ENCODE measurements at places on chromosomes 2 and 18.

DNA sequence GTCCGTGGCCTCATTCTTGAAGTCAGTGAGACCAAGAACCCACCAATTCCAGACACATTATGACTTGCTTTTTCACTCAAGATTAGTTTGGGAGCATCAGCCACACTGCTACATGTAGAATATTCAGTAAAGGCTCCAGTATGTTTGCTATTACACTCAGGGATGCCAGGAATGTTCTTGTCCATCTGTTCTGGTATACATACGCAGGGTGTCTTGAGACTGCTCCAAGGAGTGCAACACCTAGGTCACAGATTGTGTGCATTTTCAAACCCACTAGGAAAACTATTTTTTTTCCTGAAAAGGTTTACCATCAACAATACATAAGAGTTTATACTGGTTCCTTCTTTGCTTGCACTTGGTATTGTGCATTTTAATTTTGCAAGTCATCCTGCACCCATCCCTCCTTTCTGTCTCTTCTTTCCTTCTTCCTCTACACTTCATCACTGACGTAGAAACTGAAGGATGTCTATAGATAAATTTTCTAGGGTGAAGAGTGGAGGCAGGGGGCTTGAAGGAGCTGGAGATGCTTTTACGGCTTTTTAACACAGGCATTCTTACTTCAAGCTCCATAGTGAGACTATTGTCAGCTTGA, 35.3 kb upstream of the MAP2 start:
- DNase-seq = no peak

DNA sequence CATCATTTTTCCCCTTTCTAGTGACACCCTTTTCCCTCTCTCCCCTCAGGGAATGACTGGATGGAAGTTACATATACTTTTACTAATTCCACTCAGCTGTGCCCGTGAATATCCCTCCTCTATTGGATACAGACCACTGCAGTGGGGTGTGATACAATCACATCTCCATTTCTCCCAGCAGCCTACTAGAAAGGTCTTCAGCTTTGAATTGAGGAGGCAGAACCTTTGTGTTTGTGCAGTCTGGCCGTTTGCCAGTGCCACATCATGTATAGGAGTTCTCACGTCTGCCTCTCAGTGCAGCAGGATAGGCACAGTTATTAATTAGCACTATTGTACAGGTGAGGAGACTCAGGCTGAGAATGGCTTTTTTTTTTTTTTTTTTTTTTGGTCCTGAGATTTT, 16.4 kb downstream of the TNFRSF11A start:
- no peak for DNase-seq

- no peak for DNase-seq
These were observed 461.9 kb upstream of the HS6ST1 start for GRCh38 chr2:128780434-128781080.

GRCh38 chr2:215556979-215557378, 121.1 kb upstream of the FN1 start:
- DNase-seq = no peak

GRCh38 chr18:46253498-46253897, 149.3 kb downstream of the HAUS1 start:
- no peak for DNase-seq

DNA sequence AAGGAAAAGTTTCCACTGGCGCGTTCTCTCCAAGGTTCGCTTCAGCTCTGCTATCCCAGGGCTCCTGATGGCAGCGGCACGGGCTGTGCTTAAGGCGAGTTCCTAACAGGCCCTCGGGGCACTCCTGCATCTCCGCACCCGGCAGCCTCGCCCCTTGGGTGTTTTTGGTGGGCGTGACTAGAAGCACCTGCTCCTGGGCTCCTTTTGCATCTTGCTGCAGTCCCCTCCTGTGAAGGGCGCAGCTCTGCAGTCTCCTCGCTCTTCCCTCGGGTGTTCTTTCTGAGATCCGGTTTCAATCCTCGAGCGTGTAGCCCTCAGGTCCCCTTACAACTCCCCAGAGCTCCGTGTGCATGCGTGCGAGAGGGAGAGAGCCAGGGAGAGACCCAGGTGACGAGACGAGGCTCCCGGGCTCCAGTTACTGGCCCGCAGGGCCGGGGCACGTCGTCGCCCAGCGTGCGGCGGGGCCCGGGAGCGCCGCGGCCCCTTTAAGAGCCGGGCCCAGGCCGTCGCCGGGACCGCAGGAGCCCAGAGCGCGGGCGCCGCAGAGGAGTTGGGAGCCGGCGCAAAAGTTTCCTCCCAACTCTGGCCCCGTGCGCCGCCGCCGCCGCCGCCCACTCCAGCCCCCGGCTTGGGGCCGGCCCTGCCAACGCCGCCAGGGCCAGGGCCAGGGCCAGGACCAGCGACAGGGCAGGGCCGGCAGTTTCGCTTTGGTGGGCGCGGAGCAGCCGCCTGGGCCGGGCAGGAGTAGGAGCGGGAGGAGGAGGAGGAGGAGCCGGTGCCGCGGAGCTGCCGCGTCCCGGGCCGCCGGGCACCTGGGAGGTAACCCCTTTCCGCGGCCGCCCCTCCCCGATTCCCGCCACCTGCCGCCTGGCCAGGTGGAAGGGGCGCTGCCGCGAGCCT, at the start of gene PARD3B:
PARD3B (plus strand) TSS at position 515 of the 900 bp plus-strand sequence. CDS start 525 bp downstream, outside the sequence.
- peak; percentile 74 for DNase-seq

GRCh38 chr18:27144672-27145071, 40.4 kb downstream of the CHST9 start:
- no peak for DNase-seq

DNA sequence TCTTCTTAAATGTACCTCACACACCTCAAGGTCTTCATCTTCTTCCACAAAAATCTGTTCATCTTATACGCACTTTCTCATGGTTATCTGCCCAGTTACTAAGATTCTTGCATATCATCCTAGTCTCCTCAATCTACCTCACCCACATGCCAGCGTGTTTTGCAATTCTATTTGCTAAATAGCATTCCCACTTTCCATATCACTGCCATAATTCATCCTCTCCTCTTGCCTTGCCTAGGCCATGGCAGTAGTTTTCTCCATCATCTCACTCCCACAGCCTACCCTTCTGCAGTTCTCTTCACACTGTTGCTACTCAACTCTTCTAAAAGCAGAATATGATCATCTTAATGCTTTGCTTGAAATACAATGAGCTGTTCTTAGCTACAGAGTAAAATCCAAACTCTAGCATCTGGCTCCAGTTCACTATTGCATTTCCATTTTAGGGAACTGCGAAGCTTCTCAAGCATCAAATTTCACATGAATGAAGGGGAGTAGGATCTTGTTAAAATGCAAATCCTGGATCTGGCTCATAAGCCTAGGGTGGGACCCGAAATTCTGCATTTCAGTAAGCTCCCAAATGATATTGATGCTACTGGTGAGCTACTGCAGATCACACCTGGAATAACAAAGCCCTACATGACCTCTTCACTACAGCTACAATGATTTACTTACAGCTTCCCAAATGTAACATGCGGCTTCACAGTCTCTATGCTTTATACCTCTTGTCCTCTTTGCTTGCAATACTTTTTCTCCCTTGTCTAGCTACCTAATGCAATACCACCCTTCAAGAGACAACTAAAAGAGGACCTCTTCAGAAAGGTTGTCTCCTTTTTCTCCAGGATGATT, 293.9 kb downstream of the SATB2 start:
- DNase-seq = no peak

DNA sequence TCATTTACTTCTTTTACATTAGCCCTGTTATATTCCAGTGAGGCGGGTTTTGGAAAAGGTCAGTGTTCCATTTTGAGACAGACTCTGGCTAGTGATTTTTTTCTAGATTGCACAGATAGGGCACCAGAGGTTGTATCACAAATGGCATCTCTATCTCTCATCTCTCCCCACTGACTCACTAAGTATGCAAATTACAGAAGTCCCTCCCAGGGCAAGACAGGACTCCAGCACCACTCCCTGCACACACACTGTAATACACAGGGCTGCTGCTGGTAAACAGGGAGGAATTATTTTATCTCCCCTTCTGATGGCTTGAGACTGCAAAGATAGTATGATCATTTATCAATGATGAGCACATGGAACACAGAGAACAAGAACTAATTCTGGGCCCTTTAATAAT, 46.2 kb downstream of the AKAIN1 start:
- DNase-seq = no peak

- DNase-seq = no peak
These were observed 371.6 kb upstream of the CHST9 start for GRCh38 chr18:27556741-27557140.

DNA sequence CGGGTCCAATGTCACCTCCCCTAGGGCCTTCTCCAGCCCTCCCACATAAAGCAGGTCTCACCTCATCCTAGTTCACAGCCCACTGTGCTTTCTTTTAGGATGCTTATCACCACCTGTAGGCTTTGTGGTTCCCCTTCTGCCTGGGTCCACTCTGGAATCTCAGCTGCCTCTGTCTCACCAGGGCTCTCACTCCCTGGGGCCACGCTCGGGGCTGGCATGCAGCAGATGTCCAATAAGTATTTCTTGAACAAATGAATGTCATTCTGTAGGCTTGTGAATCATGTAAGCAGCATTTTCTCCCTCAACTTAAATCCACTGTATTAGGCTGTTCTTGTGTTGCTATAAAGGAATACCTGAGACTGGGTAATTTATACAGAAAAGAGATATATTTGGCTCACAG, 4.3 kb upstream of the SH3BP4 start:
- DNase-seq = no peak

- no peak for DNase-seq
These were observed 38.4 kb upstream of the BIN1 start for GRCh38 chr2:127145280-127145895.

DNA sequence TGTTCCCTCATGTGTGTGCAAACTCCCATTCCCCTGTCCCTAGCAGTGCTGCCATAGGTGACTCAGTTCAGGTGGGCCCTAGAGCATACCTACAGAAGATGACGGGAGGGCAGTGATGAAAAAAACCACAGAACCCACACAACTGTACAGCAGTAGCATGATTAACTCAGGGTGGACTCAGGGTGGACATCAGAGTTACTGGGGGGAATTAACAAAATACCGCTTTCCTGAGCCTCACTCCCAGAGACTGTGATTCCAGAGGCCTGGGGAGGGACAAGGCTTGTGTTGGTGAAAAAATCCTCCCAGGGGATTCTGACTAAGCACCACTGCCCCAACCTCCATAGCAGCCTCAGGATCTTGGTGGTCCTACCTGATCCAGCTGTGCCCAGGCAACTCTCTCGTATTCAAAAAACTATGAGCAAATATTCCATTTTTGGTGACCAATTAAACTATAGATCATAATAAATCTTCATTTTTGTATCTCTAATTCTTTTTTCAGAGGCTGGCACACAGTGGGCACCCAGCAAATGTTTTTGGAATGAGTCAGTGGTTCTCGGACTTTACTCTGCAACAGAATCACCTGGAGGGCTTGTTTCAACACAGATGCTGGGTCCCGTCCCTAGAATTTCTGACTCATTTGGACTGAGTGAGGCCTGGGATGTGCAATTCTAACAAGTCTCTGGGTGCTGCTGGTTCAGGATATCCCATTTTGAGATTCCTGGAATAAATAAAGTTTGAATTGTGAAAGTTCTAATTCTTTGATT, 84.1 kb upstream of the NABP1 start:
- no peak for DNase-seq

- DNase-seq = no peak
These were observed 38.4 kb downstream of the C1QL2 start for GRCh38 chr2:119119999-119120756.

DNA sequence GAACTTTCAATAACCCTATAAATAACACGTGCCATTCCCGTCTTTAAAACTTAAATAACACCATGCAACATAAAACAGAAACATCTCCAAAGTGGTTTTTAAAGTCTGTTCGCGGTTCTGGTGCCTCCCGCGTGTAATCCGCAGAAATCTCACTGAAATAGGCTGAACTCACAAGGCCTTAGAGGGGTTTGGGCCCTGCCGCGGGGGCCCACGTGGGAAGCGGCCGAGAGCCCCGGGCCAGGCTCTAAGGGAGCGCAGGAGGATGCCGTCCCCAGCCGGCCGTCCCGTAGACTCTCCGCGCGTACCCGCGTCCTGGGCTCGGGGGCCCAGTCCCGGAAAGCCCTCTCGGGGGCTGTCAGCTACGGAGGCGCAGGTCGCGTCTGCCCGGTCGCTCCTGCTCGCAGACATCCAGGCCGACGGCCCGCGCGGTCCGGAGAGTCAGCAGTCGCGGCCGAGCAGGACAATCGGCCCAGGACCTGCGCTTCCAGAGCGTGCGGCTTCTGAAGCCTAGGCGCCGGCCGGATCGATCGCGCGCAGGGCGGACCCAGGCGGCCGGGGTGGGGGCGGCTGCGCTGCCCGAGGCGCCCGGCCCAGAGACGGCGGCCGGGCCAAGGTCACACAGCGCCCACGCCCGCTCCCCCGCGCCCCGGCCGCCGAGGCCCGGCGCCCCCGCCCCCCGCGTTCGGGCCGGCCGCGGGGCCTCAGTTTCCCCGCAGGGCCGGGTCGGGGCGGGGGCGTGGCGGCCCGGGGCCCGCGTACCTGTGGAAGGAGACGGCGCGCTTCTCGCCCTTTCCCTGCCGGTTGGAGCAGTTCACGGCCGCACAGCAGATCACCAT, 558 bp downstream of the THAP4 start:
- peak; percentile 45 for DNase-seq

DNA sequence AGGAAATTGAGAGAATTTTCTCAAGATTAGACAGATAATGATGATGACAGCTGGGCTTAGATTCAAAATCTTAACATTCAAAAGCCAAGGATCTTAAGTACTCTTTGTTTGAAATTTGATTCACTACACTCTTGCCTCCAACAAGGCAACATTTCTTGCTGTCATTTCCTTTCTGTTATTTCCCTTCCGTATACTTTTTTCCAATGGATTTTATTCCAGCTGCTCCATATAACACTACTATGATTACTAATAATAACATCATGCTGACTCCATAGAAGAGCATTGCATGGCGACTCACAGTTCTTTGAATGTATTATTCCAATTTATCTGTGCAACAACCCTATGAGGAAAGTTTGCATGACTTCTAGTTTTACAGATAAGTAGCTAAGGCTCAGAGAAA, 33.9 kb upstream of the CCDC102B start:
- DNase-seq = no peak

DNA sequence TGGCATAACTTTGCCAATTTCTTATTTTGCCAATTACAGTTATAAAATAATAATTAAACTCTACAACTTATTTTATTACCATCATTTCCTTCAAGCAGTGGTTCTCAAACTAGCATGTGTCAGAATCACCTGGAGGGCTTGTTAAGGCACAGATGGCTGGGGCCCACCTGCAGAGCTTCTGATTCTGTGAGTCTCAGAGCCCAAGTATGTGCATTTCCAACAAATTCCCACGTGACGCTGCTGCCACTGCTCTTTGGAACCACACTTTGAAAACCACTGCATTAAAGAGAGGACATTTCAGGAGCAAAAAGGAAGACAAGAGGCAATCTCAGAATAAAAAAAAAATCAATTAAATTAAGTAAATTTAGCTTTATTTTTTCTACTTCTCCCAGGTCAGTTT, 94.0 kb upstream of the HNRNPA3 start:
- no peak for DNase-seq

- no peak for DNase-seq
These were observed 27.2 kb downstream of the CROCC2 start for GRCh38 chr2:240933048-240933965.

- DNase-seq = no peak
These were observed 338.1 kb upstream of the RAB6C start for GRCh38 chr2:129641371-129641770.
